HCEC 1CT (cell line): ENCODE measurements at places on chromosomes 16 and 17.

- DNase-seq: no peak
These were observed 55.0 kb upstream of the MEAK7 start for GRCh38 chr16:84559311-84559932.

GRCh38 chr17:77770331-77771105 lies 188.0 kb upstream of the TNRC6C start:
- peak; percentile 29 for DNase-seq

GRCh38 chr17:44988044-44988942 lies 20.2 kb upstream of the C1QL1 start:
- DNase-seq: no peak

- peak; percentile 76 for DNase-seq
These were observed 14.7 kb upstream of the XYLT2 start for GRCh38 chr17:50331085-50331791.

DNA sequence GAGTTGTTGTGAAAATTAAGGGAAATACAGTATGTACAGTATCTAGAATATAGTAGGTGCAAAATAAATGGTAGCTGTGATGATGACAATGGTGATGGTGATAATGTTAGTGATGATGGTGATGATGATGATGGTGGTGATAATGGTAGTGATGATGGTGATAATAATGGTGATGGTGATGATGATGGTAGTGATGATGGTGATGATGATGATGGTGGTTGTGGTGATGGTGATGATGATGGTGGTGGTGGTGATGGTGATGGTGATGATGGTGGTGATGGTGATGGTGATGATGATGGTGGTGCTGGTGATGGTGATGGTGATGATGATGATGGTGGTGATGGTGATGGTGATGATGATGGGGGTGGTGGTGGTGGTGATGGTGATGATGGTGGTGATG lies 91.3 kb upstream of the FOXF1 start:
- DNase-seq: no peak

- DNase-seq: no peak
These were observed 13.3 kb downstream of the GGA2 start for GRCh38 chr16:23496821-23497542.

DNA sequence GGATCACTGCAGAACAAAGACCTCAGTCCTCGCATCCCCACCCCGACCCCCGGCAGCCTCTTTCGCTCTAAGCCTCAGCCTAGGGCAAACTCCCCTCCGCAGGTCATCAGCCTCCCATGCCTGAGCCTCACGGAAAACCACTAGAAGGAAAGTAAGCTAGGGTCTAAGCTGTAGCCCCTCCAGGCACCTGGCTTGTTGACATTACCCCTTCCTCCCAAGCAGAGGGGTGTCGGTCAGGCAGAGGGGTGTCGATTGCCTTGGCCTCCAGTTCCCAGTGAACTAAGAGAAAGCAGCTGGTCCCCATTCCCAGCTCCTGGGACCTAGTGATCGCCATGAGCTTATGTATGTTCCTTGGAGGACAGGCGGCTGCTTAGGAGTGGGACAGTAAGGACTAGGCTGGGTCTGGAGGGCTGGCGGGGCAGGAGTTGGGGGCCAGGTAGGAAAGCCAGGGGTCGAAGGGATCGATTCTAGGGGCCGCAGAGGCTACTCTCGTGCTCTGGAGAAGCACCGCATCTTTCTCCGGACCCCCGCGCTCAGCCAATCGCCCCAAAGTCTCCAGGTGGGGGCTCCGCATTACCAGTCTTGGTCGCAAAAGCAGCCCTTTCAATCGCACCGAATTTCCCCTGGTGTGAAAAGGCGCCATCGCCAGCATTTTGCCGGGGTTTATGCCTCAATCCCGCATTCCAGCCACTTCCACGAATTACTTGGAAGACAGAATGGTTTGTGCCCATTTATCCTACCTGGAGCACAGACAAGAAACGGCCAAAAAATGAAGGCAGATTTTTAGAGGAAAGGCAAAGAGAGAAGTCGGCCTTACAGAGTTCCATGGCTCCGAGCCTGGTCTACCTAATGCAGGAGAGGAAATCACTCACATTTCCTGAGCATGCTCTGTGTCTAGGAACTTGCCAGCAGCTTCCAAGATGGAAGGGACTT lies 21.3 kb upstream of the HOXB13 start:
- DNase-seq: no peak

DNA sequence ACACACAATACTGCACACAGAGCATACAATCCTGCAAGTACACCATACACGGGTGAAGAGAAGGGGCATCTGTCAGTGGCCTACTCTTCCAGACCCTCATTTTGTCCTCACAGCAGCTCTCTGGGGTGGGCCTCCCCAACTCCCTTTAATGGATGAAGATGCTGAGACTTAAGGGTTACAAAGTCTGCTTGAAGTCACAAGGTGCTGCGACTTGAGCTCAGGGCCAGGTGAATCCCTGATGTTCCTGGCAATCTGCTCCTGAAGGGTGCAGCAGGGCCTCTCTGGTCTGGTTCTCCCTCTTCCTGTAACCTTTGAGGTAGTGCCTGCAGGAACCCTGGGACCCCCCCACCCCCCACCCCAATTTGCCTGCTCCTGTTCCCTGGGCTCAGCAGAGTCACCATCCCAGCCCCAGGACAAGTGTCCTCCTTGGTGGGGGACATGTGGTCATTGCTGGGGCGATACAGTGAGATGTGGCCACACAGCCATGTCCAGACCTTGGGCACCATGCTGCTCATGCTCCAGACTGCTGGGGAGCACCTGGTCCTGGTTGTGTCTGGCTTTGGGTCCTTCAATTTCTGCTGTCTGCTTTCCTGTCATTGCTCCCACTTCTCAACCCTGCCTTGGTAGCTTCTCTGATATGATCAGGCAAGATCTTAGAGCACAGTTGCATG lies 107.5 kb downstream of the METRNL start:
- no peak for DNase-seq

DNA sequence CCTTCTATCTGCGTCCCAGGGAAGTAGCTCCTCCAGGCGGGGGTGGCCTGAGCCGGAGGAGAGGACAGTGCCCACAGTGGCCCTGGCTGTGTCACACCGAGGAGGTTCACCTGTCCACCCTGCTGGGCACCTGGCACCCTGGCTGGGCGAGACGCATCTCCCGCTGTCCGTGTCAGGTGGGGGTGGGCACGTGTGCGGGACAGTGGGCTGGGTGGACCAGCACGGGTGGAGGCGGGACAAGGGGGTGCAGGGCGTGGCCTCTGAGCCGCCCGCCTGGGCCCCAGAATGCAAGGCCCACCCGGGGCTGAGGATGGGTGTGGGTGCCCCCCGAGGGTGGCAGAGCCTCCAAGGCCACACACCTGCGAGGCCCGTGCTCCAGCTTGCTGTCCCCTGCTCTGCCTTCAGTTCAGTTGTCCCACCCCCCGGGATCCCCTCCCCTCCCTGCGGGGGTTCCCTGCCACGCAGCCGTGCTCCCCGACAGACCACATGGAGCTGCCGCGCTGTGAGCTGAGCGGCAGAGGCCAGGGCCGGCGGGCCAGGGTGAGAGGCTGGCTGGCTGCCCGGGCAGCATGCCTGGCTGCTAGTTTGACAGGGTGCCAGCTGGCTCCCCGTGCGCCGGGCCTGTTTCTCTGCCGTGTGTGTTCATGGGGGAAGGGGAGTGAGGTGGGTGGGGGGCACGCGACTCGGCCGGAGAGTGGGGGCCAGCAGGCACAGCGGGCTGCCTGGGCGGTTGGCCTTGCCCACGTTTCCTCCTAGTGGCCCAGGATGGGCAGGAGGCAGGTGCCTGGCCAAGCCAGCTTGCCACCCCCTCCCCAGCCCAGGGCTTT lies 33.9 kb downstream of the BAHCC1 start:
- peak; percentile 65 for DNase-seq

GRCh38 chr17:75737133-75737962 lies 16.1 kb downstream of the ITGB4 start:
- DNase-seq: no peak

DNA sequence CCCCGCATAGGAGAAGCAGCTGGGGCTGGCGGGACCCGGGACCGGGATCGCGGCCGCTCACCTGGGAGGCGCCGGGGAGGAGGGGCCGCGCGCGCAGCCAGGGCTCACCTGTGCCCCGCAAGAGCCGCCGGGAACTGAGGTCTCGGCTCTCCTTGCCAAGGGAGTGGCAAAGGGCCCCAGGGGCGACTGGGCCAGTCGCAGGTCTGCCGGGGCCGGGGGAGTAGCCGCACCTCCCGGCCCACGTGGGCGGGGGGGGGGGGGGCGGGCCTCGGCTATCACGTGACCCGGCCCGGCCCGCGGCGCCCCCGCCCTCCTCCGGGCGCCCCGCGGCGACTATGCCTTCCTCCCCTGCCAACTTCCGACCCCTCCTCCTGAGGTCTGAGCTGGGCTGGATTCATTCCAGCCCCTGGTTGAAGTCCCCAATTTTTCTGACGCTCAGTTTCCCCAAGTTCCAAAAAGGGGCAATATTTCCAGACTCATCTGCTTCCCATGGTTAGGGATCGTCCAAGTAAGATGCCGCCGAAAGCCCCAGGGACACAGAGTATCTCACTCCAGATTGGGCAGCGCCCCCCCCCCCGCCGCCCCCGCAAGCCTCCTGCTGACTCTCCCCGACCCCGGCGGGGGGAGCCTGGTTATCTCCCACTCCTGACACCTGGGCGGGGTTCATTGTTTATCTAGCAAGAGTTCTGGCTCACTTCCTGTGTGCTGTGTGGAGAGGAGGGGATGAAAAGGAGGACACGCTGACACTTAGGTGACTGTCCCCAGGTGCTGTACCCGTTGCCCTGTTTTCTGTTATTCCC lies at the start of gene TMC6:
Gene TMC6 (minus strand): TSS at position 205 of the 800 bp plus-strand sequence. CDS start 1,923 bp downstream, outside the sequence.
- DNase-seq: no peak

- peak; percentile 58 for DNase-seq
These were observed 3.0 kb downstream of the HEATR9 start for GRCh38 chr17:35865412-35866340.

DNA sequence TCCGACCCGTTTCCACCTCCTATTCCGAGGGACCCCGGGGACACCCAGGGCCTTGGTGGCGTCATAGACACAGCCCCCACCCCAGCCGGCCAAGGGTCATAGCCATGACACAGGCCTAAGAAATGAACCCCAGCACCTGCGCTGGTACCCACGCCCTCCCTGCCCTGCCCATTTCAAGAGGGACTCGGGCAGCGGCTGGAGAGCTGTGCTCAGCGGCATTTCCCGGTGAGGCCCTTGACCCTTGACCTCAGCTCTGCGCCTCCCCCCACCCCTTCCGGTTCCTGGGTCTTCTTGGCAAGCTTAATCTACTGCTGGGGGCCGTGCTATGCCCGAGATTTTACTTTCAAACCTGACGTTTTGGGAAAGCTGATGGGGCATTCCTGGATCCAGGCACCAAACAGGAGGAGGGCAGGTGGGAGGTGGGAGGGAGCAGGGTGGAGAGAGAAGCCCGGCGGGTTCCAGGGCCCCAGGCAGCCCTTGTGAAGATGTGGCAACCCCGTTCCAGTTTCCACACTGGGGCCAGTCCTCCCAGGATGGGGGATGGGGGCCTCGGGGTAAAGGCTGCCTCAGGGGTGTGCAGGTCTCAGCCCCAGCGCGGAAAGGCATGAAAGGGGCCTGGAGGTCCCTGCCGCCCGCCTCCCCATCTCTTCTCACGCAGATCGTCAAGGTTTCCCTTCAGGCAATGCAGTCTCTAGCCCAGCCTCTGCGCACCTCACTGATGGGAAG lies at the start of gene SLC22A31:
Gene SLC22A31 (minus strand): TSS at position 414 of the 726 bp plus-strand sequence. CDS start 36 bp downstream, at position 378.
- DNase-seq: no peak

- DNase-seq: no peak
These were observed 19.9 kb upstream of the FAM20A start for GRCh38 chr17:68621065-68621464.

- no peak for DNase-seq
These were observed 79.6 kb upstream of the LHX1 start for GRCh38 chr17:36857698-36858097.

GRCh38 chr16:17532338-17532995 lies 61.7 kb upstream of the XYLT1 start:
- DNase-seq: no peak
